ENCODE measurements at places on chromosomes 2 and 18.

GRCh38 chr2:110847651-110848050, 115.3 kb downstream of the ACOXL start:
- DNase-seq = no peak

DNA sequence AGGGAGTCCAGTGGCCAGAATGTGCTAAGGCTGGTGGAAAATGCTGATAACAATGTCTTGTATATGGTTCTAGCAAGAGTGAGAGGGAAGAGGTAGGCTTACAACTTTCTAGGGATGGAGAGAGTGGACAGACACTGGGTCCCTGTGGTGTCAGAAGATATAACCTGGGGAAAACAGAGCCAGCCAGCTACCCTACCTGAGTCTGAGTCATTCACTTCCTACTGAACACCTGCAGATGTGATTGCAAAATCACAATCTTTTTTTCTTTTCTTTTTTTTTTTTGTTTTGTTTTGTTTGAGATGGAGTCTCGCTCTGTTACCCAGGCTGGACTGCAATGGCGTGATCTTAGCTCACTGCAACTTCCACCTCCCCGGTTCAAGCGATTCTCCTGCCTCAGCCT, 7.3 kb downstream of the TET3 start:
- no peak for DNase-seq

- no peak for DNase-seq
These were observed 315.0 kb downstream of the CTNNA2 start for GRCh38 chr2:79827881-79828280.

- peak; percentile 16 for DNase-seq
These were observed 95.0 kb downstream of the TMEM17 start for GRCh38 chr2:62410926-62411456.

GRCh38 chr2:178756843-178757242, 50.4 kb downstream of the TTN start:
- peak; percentile 75 for DNase-seq

GRCh38 chr2:187215532-187216240, 232.4 kb downstream of the CALCRL start:
- peak; percentile 28 for DNase-seq

- DNase-seq = peak; percentile 65
These were observed 3.2 kb upstream of the DDX1 start for GRCh38 chr2:15588329-15588919.

DNA sequence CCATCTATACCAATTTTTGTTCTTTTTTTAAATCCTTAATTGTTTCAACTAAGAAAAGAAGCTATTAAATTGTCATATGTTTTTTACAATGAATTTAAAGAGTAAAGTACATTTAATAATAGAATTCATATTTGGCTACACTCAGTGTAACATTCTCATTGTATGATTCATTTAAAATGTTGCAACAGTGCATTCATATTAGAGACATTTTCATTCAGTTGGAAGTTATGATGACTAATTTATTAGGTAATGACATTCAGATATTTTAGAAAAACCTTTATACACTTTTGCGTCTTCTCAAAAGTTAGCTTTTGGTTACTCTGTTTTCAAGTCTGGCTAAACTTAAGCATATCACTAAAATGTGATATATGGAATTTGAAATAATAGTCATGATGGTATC, 887.5 kb upstream of the NRXN1 start:
- no peak for DNase-seq

GRCh38 chr2:174281736-174282135, 33.4 kb upstream of the OLA1 start:
- no peak for DNase-seq

DNA sequence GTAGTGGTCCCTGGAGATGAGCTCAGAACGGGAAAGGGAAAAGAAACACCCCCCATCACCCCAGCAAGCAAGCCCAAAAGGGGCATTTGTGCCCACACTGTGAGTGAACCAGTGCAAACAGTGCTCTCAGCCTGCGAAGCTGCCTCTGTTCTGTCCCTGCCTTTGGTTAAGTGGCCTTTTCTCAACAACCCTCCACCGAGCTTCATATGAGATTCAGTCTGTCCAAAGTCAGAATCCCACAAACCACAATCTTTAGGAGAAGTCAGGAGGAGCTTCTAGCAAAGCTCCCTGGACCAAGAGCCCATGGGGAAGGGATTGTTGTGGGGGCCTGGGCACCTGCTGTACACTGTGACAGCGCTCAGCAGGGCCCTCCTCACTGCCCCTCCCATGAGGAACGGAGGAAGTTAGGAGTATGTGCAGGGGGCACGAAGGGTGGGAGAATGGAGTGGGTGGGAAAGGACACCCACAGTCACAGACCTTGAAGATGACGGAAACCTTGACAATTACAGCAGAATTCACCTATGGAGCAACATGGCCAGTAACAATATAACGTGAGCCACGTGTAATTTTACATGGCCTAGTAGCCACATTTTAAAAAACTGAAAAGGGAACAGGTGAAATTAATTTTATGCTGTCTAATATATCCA, 119.5 kb downstream of the SMAD7 start:
- no peak for DNase-seq

DNA sequence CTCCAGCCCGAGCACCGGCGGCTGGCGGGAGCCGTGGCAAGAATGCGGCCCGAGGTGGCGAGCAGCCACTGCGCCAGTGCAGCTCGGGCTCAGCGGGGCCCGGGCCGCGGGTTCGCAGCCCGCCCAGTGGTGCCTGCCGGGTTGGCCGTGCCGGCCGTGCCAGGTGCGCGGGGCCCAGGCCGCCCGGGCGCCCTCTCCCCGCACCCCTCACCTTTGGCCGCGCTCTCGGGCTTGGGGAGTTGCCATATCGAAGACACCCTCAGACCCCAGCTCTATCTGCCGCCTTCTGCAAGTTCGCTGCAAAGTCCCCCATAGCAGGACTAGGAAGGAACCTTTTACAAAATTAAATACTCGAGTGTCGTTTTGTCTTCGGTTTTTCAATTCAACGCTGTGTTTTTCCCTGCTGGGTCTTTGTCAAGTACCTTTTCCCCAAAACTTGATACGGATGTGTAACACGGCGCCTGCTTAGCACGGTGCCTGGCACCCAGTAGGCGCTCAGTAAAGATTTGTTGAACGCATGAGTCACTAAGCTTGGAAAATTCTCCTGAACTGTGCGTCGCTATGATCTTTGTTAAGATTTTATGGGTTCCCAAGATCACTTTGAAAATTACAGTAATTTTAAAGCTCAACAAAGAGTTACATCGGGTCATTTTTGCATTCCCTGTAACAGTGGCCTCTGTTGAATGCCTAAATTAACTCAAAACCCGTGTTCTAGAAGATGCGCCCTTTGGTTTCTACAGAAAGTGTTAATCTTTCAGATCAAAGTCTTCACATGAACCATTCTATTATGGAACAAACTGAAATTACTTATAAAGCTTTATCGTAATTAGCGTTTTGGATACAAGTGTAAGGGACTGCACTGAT, 750 bp downstream of the STRADB start:
- peak; percentile 39 for DNase-seq

DNA sequence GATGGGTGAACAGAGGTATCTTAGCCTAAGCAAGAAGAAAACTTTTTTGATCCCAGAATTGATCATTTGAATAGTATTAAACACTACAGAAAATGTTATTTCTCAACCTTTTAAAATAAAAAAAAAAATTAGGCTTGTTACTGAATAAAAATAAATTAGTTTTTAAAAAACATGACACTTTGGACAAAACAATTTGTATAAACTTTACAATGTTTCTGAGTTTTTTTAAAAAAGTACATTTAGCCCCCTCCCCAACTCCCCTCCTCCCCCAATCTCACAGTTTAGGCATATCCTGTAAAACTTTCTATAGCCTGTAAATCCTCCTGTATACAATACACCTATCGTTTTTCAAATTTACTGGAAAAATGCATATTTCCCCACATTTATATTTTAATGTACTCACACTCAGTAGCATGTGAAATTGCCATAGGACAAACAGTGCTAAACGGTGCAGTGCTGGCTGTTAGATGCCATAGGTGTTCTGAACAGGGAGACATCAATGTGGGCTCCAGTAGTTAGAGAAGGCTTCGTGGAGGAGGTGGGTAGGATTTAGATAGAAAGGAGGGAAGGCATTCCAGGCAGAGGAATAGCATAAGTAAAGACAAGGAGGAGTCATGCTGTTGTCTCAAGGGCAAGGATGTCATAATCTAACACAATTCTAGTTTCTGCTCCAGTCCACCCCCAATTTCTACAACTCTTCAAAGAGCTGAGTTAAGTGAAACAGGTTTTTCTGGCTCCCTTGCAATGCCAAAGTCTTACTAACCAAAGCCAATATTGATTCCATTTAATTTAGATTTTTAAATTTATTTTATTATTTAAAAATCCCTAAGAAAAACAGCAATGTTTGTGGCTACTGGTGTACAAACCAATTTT, 50.9 kb downstream of the SP3 start:
- no peak for DNase-seq

GRCh38 chr2:229408356-229408755, 137.3 kb upstream of the PID1 start:
- DNase-seq = peak; percentile 93

GRCh38 chr18:5466256-5466655, 77.5 kb downstream of the EPB41L3 start:
- DNase-seq = no peak

DNA sequence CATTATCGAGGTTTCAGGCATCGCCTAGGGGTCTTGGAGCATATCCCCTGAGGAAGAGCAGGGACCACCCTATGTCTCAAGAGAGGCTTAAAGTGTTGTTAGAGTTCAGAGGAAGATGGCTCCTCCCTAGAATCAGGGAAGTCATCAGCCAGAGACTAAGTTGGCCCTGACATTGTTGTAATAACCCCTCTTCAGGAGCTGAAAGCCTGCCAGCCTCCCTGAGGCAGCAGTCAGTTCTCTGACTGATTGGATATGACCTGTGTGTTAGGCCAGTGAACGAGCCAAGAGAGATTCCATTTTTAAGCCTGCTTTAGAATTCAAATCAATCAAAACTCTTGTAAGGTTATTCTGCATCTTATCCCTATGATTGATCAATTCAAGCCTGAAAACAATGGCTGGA, 34.9 kb downstream of the ARHGAP28 start:
- DNase-seq = no peak

DNA sequence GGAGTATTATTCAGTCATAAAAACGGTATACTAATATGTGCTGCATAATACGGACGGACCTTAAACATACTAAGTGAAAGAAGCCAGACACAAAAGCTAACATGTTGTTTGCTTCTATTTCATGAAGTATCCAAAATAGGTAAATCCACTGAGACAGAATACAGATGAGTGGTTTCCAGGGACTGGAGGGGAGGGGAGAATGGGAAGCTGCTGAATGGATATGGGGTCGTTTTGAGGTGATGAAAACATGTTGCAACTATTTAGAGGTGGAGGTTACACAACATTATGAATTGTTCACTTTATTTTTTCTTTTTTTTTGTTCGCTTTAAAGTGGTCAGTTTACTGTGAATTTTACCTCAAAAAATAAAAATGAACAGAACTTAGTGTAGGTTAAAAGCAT, 52.9 kb downstream of the RAB10 start:
- no peak for DNase-seq

- DNase-seq = peak; percentile 40
These were observed 33.4 kb downstream of the UGP2 start for GRCh38 chr2:63875131-63875527.

DNA sequence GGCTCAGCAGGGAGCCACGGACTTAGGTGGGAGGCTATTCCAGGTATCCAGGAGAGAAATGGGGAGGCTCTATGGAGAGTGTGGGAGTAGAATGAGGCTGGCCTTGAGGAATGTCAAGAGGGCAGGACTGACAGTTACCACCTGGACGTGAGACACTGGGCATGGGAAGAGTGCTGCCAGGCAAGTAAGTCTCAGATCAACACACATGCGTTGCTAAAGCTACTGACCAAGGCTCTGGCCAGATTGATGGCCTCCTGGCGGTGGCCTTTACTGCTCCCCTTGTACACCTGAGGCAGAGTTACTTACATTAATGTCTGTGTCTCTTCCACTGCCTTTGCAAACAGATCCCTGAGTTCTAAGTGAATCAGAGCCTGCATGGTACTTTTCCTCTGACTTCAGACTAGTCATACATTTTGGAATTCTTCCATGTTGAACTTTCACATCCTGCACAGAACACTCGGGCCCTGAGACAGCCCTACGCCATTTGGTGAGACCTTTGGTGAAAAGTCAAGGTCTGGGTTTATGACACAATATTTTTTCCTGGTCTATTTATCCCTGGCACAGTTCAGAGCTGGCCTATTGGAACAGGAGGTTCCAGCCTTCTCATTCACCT, 398.8 kb upstream of the TRIB2 start:
- peak; percentile 92 for DNase-seq

DNA sequence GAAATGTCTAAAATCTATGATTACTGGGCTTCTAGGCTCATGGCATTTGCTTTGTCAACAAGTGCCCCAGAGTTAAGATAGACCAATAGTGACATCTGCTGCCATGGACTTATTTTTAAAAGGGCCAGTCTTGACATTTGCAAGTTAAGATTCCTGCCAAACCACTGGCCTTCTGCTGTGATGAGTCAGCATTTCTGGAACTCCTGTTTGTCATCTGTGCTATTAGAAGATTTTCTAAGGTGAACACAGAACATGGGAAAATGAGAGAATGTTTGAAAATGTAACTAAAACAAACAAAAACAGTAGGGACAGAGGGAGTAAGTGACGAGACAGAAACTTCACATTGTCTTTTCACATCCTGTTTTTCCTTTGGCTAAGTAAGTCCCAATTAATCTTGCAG, 93.7 kb upstream of the WDR75 start:
- peak; percentile 96 for DNase-seq

DNA sequence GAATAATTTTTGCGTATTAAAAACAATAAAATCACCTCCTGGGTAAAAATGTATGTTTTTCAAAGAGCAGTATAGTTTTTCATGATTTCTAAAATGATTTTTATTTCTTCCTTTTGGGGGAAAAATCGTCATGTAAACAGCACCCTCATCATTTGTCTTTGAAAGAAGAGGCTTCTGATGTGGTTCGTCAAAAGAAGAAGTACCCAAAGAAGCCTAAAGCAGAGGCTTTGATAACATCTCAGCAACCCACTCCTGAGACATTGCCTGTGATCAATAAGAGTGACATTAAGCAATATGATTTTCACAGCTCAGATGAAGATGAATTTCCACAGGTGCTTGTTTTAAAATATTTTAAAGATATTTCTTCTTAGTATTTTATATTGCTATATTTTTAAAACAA, 110.2 kb upstream of the KIF5C start:
- no peak for DNase-seq

GRCh38 chr18:9417073-9417851, 58.1 kb upstream of the RALBP1 start:
- DNase-seq = peak; percentile 78

GRCh38 chr18:9902832-9903231, 11.0 kb upstream of the VAPA start:
- DNase-seq = no peak

GRCh38 chr2:86703704-86704361, 16.3 kb upstream of the RMND5A start:
- DNase-seq = peak; percentile 87

- no peak for DNase-seq
These were observed 72.0 kb downstream of the RIF1 start for GRCh38 chr2:151481744-151482143.

All from EH (cell line).